ENCODE measurements at places on chromosomes 6 and 20.

DNA sequence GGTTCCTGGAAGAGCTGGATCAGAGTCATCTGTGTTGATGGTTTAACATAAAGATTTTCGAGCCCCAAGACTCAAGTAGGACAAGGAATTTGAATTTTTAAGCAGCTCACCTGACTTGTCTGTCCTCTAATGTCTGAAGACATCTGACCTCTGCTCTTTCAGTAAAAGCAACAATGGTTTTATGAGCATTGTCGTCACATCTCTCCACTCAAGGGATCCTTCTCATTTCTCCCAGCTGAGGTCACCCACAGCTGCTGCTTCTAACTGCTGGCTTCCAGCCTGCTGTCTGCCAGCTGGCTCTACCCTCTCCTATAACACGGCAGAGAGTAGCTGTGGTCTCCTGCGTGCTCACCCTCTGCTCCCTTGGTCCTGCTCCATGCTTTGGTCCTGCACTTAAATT, 24.7 kb upstream of the HDAC2 start:
- no peak for DNase-seq

GRCh38 chr6:74050921-74051320, 354.9 kb downstream of the CD109 start:
- no peak for DNase-seq

DNA sequence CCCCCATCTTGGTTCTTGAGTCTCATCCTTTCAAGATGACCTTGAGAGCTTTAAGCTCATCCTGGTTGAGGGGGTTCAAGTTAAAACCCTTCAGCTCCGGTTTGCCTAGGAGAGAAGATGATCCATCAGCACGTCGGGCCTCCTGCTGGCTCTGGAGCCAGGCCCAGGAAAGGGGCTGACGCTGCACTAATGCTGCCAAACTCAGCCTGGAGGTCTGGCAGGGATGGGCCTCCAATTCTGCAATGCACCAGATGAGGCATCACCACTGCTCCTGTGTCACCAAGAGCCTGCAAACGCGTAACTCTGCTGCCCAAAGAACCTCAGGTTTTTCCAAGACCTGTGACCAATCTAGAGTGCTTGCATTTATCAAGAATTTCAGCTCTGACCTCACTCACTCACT, 6.1 kb downstream of the PDRG1 start:
- no peak for DNase-seq

- DNase-seq: no peak
Measured at GRCh38 chr6:15897063-15897876, 231.6 kb upstream of the MYLIP start.

- DNase-seq: no peak
Measured at GRCh38 chr6:110613356-110613755, 136.9 kb upstream of the SLC22A16 start.

DNA sequence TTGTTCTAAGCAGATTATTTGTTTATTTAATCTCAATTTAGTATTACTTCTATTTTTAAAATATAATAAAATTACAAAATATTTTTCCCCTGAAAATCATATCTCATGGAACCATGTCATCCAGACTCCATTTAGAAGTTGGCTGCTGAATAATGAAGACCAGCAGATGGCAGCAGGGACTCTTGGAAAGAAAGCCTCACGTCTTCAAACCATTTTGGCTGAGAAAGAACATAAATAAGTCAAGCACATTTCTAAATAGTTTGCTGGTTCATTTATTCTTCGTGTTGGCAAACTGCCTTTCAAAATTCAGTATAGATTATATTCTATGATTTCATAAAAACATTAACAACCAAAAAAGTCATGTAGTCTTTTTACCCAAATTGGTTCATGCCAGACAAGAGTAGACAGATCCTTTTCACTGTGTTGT, 71.7 kb downstream of the RCAN2 start:
- DNase-seq: peak; percentile 45

DNA sequence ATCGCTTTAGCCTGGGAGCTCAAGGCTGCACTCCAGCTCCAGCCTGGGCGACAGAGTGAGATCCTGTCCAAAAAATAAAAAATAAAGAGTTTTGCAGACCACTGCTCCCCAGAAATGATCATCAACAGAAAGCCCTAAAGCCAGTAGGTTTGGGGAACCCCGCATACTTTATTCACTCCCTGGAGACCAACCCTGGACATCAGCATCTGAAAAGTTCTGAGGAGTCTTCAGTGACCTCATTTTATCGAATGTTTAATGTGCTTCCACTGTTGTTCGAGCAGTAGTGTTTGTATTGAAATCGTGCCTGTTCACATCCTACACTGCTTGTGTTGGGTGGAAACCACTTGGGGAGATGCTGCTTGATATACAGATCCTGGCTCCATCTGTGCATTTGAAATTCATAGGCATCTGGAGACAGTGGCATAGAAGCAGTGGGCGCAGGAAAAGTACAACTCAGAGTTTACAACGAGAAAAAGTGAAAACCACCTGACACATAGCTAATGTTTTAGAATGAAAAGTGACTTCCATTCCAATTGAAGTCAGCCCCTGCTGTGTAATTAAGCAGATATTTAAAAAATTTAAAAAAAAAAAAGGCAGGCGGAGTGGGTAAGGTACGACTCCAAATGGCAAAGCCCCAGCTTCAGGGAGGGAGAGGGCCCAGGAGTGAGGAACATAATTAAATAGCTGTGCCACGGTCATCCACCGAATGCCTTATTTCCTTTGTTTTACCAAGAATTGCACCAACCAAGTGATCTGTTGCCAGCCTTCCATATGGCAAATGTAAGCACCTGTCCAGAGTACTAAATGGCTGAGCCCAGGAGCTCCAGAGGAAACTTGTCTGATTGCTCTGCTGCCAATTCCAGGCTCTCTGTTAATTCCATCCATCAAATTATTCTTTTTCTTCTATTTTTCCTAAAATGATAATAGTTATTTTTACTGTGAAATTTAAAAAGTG, 100.4 kb upstream of the NAA20 start:
- DNase-seq: no peak

GRCh38 chr6:71015392-71015791, 58.5 kb upstream of the B3GAT2 start:
- DNase-seq: no peak

DNA sequence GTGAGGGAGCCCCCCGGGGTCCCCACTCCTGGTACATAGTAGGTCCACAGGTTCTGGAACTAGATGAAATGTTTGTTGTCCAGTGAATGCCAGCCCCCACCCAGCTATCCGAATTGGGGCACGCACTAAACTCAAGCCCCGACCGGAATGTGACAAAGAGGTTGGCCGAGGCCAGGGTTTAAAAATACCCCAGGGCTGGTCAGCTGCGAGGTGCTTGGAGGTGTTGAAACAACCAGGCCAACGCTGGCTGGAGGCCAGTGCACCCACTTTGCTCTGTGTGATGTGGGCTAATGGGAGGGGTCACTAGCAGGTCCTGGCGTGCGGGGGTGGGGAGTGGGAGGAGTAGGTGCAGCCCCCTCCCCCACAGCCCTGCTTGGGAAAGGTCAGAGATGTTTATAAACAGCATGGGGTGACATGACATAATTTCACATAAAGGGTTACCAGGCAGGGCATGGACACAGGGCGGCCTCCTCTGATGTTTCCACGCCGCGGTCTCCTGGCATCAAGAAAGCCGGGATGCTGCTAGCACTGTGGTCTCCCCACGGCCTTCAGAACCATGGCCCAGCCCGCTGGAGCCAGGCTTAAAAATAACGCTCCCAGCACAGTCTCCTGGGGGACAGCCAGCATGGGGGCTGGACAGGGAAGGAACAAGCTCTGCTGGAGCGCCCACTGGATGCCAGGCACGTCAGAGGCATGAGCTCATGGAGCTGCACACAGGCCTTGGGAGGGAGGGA, 111.2 kb upstream of the PTPN1 start:
- DNase-seq: no peak

DNA sequence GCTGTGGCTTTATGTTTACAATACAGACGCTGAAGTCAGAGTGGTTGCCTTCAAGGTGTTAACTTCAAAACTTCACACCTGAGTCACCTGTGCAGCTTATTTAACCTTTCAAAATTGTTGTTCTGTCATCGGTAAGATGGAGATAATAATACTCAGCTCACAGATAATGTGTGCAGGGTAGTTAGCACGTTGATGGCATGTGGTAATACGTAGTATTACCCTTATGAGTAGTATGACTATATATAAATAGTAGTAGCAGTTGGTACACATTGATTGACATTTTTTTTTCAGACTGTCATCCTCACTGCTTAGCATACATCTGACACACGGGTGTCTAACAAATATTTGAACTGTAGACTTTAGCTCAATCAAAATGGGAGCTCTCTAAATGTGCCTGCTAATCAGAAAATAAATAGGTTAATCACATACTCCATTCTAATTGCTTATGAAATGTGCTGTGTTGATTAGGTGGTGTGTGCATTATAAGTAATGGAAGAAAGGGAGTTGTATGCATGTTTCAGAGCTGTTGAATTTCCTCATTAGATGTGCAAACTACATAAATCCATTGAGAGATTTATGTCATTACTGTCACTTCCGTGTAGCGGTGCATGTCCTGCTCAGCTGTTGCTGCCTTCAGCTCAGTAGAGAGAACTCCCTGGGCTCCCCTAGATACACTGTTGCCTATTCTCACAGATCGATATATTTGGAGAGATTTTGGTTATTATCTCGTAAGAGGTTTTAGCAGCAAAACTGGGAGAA, 11.2 kb upstream of the MROH8 start:
- no peak for DNase-seq

DNA sequence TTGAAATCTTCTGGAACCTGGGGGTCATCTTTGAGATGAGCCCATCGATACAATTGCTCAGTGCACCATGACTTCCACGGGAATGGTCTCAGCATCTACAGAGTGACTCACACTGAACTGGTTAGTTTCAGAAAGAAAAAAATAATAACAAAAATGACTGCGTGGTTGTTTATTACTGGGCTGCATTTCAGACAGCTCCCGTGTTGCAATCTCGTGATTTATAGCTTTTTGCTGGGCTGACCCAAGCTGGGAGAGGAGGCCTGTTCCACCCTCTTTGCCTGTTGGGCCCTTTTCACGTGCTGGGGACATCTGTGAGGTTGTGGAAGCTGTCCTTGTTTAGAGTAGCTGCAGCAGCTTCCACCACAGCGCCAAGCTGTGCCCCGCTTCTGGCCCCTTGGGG, 225.5 kb downstream of the BMP7 start:
- DNase-seq: no peak

GRCh38 chr6:166415306-166415705, 32.6 kb upstream of the MPC1 start:
- DNase-seq: peak; percentile 40

DNA sequence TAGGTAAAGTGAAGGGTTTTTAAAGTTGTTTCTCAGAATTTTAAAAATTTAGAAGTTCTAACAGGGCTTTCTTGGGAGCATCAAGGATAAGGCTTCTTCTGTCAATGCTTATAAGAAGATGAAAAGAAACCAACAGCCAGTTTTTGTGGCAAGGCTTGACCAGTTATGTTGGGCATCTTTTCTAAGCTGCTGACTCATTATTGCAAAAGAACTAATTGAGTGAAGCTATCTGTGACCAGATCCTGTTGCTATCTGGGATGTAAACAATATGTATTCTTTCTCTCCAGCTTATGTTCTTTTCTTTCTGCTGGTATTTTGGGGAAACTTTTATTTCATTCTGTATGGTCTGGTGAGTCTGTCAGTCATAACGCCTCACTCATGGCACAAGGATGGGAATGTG, 643.8 kb downstream of the HDGFL1 start:
- no peak for DNase-seq

DNA sequence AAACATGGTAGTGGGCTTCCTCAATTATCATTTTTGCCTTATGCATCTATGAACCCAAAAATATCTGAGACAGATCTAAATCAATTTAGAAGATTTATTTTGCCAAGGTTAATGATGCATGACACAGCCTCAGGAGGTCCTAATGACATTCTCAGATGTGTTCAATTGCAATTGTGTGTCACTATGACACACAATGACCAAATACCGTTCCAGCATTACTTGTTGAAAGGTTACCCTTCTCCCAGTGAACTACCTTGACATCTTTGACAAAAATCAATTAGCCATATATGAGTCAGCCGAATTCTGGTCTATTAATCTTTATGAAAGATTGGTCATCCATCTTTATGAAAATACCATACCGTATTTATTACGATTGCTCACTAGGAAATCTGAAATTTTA, 592.5 kb upstream of the GJE1 start:
- DNase-seq: no peak

DNA sequence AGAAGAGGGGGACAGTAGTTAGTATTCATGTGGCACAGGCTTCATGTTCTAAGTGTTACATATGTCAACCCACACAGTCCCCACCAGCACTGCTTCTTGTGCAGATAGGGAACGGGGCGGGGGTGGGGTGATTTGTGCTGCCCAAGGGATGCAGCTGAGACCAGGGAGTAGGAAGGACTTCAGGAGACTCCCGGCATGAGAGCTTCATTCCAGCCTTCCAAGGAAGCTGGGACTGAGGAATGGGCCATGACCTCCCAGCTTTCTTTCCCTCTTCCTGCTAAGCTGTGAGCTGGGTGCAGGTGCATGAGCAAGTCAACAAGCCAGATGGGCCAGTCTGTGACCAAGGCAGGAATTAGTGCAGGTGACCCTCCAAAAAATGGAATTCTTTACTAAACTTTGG, 9.2 kb downstream of the BEND3 start:
- no peak for DNase-seq

Measured in activated CD4-positive, alpha-beta T cell treated with anti-CD3 and anti-CD28 coated beads for 48 hours (primary cell).